ENCODE measurements at places on chromosomes 5 and 9.

DNA sequence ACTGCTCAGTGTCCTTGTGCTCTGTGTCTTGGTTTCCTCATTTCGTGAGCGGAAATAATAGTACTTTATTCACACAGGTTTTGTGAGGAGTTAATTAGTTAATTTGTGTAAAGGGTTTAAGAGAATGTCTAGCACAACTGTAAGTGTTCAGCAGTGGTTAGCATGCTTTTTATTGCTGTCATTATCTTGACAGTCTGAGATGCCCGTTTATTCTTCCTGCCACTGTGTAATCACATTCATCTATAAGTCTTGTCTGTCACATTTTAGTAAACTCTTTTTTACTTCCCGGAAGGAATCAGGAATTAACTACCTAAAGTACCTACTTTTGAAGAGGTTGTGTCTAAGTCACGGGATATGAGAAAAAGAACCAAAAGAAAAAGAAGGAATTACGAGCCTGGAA is 38.0 kb downstream of the IQGAP2 start:
- no peak for DNase-seq

GRCh38 chr5:107127878-107128277 is 542.9 kb downstream of the EFNA5 start:
- no peak for DNase-seq

DNA sequence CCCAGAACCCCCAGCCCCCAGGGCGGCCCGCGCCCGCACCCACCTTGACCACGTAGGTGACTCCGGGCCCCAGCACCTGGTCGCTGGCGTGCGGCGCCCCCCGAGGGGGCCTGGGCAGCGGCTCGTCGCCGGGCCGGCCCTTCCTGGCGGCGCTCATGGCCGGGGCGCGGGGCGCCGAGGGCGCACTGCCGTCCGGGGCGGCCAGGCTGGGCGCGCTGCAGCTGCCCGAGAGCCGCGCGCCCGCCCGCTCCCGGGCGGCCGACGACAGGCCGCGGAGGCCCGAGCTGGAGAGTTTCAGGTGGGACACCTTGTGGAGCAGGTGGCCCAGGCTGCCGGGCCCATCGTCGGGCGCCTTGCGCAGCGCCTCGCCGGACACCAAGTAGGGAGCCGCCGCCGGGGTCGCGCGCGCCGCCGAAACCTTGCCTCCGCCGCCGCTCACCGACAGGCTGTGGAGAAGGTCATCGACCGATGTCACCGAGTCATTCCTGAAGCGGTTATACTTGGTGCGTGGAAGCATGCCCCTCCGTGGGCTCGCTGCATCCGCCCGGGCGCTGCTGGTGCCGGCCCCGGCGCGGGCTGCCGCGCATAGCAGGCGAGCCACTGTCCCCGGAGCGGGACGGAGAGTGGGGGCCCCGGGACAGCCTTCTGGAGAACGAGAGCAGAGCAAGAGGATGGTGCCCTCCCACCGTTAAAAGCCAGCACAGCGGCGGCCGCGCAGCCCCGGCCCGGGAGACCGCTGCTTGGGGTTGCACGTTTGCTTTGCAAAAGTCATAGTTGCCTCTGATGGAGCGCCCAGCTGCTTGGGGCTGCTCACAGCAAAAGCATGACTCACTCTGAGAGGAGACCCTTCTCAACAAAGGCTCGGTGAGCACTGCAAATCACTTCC is at the start of gene SHC3:
Gene SHC3 (minus strand): TSS at position 875 of the 886 bp plus-strand sequence. CDS start 358 bp downstream, at position 517.
- DNase-seq, result no peak

DNA sequence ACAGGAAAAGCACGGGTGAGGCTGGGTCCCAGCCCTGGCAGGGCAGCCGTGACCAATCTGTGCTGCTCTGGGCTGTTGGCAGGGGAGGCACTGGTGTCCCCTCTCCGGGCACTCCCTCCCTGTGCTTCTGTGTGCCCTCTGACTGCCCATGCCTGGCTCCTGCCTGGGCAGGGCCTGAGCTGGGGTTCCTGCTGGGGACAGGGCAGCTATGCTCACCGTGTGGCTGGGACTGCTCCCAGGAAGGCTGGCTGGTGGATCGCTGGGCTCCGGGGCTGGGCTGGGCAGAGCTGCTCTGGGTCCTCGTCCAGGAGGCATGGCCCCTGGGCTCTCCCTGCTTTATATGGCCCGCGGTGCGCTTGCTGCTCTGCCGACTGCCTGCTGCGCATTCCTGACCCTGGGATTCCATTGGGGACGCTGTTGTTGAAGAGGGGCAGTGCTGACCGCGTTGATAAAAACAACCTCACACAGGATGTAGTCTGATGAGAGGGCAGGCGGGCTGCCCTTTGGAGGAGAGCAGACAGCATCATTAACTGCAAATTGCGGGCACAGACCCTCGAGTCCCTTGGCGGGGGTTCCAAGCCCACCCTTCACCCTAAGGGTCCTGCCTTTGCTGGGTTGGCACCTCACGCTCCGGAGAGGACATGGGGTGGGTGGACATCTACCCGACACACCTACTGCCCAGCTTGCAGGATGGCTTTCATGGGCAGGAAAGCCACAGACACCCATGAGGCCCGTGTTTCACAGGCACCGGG is 955 bp downstream of the QRFP start:
- no peak for DNase-seq

DNA sequence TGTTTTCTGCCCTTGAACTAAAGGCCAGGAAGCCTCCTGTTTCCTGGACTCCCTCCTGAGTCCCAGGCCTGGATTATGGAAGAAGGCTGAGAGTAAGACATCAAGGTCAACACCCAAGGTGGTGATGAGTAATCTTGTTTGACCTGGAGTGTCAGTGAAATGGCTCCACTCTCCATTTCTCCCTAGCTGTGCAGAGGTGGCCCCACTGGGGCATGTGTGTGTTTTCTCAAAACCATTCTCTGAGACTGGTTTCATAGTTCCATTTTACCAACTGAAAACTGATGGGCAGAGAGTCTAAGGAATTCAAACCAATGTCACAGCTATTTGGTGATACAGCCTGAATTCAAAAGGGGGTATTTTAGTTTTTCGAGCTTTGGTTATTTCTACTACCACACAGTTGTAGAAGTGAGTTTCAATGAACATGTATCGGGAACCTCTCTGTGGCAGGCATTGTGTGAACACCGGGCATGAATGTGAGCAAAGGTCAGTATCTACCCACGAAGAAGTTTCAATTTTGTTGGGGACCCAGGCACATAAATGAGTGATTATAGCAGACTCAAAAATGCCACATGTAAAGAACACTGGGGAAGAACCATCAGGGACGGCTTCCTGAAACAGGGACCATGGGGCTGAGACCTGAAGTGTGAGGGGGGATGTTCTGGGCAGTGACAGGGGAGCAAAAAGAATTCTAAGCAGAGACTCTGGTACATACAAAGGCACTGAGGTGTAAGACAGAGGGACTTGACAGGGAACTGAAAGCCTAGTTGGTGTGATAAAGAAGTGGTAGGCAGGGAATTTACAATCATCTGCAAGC is 269.6 kb upstream of the KLF4 start:
- no peak for DNase-seq

DNA sequence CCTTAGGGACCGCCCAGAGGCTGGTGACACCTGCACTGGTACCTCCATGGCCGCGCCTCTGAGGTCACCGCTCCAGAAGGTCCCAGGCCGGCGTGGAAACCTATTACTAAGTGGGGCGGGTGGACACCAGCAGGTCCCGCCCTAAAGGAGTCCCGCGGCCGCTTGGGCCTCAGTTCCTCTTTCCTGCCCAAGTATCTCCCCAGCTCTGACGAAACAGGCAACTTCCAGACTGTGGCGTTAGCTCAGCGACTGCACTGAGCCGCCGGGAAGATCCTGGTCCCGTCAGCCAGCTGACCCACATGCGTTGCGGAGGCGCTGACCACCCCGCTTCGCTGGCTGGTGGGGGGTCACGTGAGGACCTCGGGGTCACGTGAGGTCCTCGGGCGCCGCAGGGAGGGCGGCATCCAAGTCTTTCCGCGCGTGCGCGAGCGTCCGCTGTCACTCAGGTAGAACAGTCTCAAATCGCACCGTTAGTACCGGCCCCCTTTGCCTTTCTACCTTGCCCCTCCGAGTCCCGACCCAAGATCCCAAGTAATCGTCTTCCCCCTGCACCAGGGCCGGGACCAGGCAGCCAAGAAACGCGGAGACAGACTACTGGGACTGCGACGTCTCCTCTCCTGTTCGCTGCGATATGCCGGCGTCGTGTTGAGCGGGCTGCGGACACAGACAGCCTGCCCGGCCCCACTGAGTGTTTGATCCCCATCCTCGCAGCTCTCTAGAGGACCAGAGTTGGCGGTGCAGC is 53.7 kb upstream of the KDM4C start:
- peak; percentile 92 for DNase-seq

- DNase-seq, result no peak
Observed at GRCh38 chr5:134939500-134939899, 28.2 kb upstream of the CATSPER3 start.

DNA sequence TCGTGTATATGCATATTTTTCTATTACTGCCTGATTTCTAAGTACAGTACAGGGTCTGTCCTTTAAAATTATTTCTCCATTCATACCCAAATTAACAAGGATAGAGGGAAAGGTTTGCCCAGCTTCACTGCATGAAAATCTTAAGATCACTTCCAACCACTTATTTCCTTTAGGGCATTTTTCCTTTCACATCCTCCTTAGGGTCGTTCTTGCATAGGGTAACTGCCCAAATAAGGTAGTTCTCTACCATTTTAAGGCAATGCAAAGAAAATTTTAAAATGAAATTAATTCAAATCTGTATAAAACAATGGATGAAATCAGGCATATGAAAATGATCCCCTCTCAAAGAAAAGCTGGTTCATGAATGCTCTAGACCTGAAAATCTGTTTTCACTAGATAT is 4.1 kb upstream of the CDC20B start:
- no peak for DNase-seq

GRCh38 chr5:56639476-56639875 is 175.9 kb upstream of the MAP3K1 start:
- no peak for DNase-seq

Data from activated naive CD4-positive, alpha-beta T cell treated with anti-CD3 and anti-CD28 coated beads, Interleukin-2, amount 50 U/mL, for 72 hours (primary cell).